ENCODE measurements at places on chromosomes 4 and X.

- no peak for DNase-seq
Observed at GRCh38 chr4:126004941-126005340, 690.2 kb downstream of the FAT4 start.

DNA sequence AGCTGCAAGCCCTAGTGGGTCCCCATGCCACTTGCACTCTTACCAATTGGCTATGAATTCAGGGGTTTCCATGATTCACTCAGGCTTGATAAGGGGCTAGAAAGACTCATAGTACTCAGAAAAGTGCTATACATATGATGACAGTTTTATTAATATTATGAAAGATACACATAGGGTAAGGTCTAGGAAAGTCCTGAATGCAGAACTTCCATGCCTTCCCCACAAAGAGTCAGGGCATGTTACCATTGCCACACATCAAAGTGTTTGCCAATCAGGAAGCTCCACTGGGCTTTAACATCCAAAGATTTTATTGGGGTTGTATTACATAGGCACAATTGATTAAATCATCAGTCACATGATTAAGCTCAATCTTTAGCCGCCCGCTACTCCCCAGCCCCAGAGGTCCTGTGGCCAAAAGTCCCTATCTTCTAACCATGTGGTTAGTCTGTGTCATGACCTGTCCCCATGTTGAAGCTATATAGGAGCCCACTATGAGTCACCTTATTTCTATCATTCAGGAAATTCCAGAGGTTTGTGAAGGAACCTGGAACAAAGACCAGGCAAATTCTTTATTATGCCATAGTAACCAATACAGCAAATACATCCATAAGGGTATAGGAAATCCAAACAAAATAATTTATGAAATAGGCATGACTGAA lies 635.6 kb downstream of the STPG2 start:
- DNase-seq, result no peak

GRCh38 chr4:141346144-141346543 lies 125.4 kb downstream of the ZNF330 start:
- no peak for DNase-seq

GRCh38 chrX:68758671-68759070 lies 70.2 kb upstream of the EFNB1 start:
- no peak for DNase-seq

- no peak for DNase-seq
Observed at GRCh38 chr4:105558277-105558676, 5.9 kb downstream of the ARHGEF38 start.

DNA sequence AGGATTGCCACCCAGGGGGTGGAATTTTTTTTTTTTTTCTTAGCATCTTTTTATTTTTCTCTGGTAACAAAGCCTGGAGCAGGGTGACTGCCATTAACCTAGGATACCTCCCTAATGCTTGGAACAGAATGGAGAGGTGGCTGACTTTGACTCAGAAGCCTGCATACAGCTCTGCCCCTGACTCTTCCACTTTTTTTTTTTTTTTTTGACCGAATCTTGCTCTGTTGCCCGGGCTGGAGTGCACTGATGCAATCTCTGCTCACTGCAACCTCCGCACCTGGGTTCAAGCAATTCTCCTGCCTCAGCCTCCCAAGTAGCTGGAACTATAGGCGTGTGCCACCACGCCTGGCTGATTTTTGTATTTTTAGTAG lies 341 bp upstream of the SLC2A9 start:
- DNase-seq, result no peak

All from left hindlimb (tissue), 1 donor.